ENCODE measurements at places on chromosomes 2 and 18. TPM values are rescaled to one million over a fixed set of nuclear protein-coding genes. Genes with fewer than 3 reads are reported as not detected.

DNA sequence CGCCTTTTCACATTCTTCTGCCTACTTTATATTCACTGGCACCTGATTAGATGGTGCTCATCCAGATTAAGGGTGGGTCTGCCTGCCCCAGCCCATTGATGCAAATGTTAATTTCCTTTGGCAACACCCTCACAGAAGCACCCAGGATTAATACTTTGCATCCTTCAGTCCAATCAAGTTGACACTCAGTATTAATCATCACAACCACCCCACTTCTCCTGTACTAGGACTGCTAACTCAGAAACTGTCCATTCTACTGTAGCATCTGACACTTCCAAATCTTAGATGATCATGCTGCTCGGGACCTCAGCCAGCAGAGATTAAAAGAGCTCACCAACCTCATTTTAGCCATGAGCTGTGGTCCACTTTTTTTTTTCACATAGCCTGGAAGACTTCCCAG, 268.5 kb downstream of the SATB2 start:
- DNase-seq, result no peak

DNA sequence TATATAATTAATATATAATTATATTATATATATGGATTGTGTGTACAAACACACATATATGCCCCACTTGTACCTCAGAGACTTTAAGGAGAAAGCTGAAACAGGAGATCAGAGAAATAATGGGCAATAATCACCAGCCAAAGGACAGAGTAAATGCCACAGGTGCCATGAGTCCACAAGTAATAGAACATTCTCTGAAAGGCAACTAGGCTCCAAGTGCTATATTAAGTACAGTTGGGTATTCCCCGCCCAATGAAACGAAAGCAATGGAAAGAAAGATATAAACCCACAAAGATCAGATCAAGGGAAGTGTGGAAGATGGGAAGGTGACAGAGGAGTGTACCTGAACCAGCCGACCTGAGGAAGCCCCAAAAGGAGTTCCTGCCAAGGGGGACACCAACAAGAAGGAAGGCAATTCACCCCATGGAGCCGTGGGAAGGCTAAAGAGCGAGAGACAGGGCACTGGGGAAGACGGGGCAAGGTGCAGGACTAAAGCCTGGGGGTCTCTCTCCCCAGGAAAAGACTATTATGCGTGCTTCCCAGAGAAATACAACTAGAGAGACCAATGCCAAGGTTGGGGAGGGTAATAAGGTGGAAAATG, 19.0 kb downstream of the DYM start:
- no peak for DNase-seq

DNA sequence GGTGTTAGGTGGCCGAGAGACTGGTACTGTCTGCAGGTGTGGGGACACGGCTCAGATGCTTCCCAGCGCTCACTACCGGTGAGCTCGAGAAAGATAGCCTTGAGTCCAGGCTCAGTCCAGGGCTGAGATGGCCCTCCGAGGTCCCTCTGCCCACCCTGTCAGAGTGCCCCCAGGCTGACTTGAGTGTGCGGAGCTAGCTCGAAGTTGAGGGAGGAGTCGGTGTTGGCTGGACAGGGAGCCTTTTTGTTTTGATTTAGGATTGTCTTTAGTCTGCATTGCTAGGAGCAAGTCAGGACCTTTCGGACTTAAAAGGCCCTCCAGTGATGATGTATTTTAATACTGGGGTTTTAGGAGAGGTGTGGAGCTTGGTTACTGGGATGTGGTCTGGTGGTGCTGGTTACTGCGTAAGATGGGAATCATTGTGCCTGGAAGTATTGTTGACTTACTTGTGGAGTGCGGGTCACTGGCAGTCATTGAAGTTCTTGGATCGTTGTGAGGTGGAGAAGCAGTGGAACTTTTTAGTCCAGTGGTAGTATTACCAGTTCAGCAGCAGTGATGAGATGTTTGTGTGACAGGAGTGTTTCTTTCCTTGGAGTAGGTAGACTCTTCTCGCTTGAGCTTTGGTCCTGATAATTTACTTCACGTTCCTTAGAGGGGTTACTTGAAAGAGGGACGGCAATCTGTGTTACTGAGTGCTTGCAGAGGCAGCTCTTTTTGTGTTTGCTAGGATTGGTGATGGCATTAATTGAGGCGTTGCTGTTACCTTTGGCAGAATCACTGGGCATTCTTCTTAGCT, 633 bp downstream of the KIAA1328 start:
- DNase-seq, result no peak

The EMILIN1 gene
- total RNA-seq, result 4.1 TPM

DNA sequence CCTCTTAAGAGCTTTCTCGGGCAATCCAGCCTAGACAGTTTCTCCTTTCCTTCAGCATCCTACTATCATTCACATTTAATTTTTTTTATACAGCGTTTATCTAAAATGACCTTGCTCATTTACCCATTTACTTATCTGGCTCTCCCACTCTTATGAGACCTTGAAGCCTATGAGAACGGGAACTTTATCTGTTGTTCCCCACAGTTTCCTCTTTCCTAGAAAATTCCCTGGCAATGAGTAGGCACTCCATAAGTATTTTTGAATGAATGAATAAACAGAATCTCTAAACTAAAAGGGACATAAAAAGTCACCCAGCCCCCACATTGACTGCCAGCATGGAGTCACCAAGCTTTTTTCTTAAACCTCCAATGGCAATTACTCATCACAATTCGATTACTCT, 353.2 kb downstream of the METTL4 start:
- no peak for DNase-seq

- DNase-seq, result no peak
Observed at GRCh38 chr18:58288921-58289797, 245.1 kb downstream of the NEDD4L start.

The ECEL1 gene
- total RNA-seq, result 2.4 TPM

- DNase-seq, result no peak
Observed at GRCh38 chr18:79631761-79632446, 47.7 kb upstream of the CTDP1 start.

DNA sequence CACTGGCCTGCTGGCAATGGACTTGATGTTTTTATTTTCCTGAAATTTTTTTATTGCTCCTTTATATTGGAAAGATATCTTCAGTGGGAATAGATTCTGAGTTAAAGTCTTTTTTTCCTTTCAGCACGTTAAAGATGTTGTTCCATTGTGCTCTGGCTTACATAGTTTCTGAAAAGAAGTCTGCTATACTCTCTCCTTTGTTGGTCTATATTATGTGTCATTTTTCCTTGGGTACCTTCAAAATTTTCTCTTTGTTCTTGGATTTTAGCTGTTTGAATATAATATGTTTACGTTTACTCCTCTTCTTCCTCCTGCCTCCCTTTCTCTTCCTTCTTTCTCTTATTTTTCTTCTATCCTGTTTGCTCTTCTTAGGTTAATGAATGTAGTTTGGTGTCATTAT, 105.5 kb downstream of the CAPN13 start:
- DNase-seq, result no peak

DNA sequence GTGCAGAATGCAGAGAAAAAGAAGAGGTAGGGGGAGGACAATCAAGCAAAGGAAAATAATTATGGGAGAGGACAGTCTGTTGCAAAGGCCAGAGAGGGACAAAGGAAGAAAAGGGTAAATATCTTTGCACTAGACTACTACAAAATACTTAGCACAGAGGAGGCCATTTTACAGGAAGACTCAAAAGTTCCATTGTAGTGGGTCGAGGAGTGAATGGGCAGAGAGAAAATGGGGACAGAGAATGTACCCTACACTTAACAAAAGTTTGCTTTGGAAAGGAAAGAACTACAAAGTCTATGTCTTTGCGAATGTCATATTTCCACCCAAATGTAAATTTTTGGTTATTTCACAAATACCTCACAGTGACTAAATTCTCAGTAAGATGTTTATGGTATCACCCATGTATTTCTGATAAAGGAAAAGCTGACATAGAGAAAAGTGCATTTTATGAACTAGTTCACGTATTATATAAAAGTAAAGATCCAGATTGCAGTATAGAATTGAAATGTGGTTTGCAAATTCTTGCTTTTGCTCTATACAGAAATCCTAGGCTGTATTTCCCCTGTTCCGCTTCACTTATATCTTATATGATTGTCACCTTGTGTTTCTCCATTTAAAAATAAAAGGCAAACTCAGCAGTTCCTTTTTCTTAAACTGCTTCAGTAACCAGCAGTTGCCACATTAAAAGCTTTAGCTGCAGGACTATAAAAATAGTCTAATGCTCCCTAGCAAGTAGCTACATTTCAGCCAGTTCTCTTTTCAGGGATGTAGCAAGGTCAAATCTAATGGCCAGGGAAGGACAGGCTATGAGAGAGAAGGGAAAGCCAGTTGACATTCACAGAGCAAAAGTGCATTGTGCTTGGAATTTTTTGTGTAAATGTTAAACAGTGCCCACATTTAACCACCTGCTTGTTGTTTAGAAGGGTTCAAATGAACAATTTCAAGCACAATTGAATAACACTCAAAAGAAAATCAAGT, 79.7 kb upstream of the CYTIP start:
- DNase-seq, result no peak

The DCDC2C gene
- total RNA-seq, result 1.2 TPM

- DNase-seq, result no peak
Observed at GRCh38 chr2:176093145-176093897, 800 bp downstream of the HOXD13 start.

The FAP gene
- total RNA-seq, result 2.4 TPM

The ESPNL gene
- under 0.01 TPM for total RNA-seq

DNA sequence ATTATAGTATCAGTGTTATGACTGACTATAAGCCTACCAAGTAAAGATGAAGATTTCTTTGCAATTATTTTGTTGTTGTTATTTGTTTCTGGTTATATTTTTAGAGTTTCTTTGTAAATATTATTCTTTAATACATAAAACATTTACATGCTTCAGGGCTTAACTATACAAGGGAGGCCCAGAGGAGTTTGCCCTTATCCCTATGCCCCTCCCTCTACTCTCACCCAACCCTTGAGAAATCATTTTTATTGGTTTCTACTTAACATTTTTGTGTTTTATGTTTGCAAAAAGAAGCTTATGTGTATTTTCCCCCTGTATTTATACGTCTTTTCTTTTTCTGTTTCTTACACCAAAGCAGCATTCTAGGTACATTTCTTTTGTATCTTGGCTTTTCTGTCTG, 30.5 kb downstream of the MRPS9 start:
- no peak for DNase-seq

DNA sequence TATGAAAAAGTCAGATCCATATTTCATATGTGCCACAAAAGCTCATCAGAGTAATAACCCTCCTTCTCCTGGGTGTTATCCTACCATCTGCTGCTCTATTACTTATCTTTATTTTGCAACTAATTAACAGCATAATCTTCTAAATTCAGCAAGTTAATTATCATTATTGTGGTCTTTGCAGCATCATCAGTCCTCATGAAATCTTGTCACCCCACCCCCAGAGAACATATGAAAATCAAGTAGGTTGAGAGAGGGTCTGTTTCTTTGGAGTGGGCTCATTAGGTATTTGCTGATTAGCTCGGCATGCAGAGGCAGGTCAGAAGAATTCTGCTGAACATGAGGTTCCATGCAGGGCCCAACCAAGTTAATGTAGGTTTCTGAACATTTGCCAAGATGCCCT, 64.8 kb downstream of the ATF2 start:
- no peak for DNase-seq

The TSPYL6 gene
- total RNA-seq, result not detected

GRCh38 chr2:143422681-143423080, 293.5 kb downstream of the ARHGAP15 start:
- DNase-seq, result no peak

The ACSL3 gene
- 250 TPM for total RNA-seq

The PROM2 gene
- total RNA-seq, result 0.82 TPM

- DNase-seq, result no peak
Observed at GRCh38 chr2:109529532-109530449, 84.0 kb downstream of the SEPTIN10 start.

The AMER3 gene
- 44.0 TPM for total RNA-seq

GRCh38 chr2:150204451-150204850, 283.0 kb downstream of the RND3 start:
- DNase-seq, result no peak

DNA sequence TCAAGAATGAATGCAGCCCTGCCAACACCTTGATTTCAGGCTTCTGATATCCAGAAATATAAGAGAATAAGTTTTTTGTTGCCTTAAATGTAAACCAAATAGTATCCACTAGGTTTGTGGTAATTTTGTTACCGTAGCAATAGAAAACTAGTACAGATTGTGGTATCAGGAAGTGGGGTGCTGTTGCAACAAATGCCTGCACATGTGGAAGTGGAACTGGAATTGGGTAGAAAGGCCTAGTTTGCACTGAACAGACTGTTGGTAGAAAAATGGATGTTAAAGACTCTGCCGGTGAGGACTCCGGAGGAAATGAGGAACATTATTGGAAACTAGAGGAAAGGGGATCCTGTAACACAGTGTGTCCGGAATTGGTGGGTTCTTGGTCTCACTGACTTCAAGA, 145.8 kb upstream of the MGAT5 start:
- no peak for DNase-seq

The APCDD1 gene
- total RNA-seq, result 10.6 TPM

- no peak for DNase-seq
Observed at GRCh38 chr2:40964509-40965250, 512.8 kb upstream of the SLC8A1 start.

- no peak for DNase-seq
Observed at GRCh38 chr2:152466041-152466440, 131.1 kb downstream of the FMNL2 start.

DNA sequence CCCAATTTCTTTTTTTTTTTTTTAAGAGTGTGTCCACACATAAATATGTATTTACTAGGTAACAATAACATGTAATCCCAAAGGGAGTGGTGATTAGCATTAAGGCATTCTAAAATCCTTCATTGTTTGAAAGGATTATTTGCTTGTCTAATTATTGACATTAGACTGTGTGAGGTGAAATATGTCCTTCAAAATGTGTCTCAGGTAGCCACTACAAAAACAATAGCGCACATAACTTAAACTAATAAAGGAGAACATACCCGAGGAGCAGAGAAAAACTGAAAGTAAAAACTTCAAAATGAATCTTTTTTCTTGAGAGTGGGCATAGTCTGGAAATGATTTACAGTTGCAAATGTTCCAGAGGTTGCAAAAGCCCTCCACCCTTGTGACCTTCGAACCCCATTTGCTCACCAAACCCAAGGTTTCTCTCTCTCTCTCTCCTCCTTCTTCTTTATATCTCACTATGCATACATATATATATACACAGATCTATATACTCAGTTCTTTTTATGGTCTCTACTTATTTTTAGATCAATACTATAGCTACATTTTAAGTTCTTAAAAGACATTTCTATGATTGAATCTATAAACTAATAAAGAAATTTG, 24.4 kb upstream of the FRZB start:
- DNase-seq, result no peak

DNA sequence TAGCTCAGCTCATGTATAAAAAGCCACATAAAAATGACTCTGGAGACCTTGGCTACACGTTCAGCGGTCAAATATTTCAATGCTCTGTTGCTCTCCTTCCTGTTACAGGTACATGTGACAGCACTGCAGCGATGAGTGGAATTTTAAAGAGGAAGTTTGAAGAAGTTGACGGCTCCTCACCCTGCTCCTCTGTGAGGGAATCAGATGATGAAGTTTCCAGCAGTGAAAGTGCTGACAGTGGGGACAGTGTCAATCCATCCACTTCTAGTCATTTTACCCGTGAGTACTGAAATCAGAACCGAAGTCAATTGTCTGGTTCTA, 125.4 kb downstream of the CSRNP3 start:
- no peak for DNase-seq

GRCh38 chr2:160392201-160392600, 101.4 kb downstream of the RBMS1 start:
- DNase-seq, result no peak

The INO80C gene
- 7.3 TPM for total RNA-seq

The TTL gene
- total RNA-seq, result 70.1 TPM

- no peak for DNase-seq
Observed at GRCh38 chr2:68127358-68128242, 30.1 kb upstream of the PNO1 start.

- DNase-seq, result peak; percentile 63
Observed at GRCh38 chr2:121297217-121297830, 12.3 kb upstream of the TFCP2L1 start.

The VIT gene
- total RNA-seq, result 0.41 TPM

All from frontal cortex (tissue), 4 donors.